ENCODE measurements at places on chromosomes 16 and 17.

- no peak for DNase-seq
Measured at GRCh38 chr16:363110-363765, 7.1 kb downstream of the MRPL28 start.

- DNase-seq: no peak
Measured at GRCh38 chr16:66529475-66529874, 20.4 kb downstream of the TK2 start.

GRCh38 chr16:51540259-51540658, 389.2 kb upstream of the SALL1 start:
- peak; percentile 49 for DNase-seq

DNA sequence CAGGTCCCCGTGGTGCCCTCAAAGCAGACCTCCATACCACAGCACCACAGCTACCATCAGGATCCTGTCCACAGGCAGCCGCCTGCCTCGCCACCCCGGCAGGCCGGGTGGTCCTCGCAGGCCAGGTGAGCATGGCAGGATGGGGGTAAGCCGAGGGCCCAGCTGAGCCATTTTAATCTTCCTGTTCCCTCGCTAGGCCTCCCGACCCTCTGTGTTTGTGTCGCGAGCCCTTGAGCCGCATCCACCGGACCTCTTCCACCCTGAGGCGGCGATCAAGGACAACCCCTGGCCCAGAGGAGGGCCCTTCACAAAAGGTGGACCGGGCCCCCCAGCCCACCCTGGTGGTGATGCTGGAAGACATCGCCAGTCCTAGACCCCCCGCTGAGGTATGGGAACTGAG, 2.0 kb downstream of the PRR14 start:
- DNase-seq: no peak

- no peak for DNase-seq
Measured at GRCh38 chr17:61209106-61209439, 190.6 kb upstream of the TBX2 start.

- DNase-seq: no peak
Measured at GRCh38 chr16:52643006-52643405, 96.1 kb upstream of the TOX3 start.

DNA sequence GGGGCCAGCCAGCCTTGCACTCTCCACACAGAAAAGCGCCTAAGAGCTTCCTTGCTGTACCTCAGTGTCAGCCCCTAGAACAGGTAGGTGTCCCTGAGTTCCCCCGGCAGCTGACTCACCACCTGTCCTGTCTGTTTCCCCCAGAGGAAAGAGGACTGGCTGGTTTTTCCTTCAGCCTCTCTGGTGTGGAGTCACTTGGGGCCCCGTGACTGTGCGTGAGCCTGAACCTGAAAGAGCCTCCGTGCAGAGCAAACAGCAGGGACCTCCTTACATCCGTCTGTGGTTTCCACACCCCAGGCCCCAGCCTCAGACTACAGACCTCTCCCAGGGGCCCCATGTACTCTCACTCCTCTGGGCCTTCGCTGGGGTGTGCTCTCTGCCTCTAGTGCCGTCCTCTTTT, 87.8 kb downstream of the GNAO1 start:
- DNase-seq: no peak

DNA sequence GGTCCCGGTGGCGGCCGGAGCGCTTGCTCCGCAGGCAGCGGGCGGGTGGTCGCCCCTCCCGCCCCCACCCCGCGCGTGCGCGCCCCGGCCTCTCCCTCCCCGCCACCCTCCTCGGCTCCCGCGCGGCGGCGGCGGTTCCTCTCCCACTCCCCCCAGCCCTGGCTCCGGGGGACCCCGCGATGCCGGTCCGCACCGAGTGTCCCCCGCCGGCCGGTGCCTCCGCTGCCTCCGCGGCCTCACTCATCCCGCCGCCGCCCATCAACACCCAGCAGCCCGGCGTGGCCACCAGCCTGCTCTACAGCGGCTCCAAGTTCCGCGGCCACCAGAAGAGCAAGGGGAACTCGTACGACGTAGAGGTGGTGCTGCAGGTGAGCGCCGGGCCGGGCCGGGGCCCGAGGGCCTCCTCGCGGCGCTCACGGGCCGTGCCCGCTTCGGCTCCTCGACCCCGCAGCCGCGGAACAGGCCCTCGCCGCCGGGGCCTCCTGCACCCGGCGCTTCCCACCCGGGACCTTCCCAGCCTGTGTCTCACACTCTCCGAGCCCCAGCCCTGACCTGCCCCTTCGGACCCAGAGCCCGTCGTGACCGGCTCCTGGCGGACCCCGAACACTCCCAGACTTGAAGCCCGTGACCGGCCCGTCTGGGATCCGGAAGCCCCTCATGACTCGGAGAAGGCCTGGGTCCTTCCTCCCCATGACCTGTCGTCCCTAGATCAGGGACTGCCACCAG, 490 bp downstream of the GID4 start:
- DNase-seq: no peak

GRCh38 chr17:42848093-42848492, 2.9 kb upstream of the AOC3 start:
- no peak for DNase-seq

DNA sequence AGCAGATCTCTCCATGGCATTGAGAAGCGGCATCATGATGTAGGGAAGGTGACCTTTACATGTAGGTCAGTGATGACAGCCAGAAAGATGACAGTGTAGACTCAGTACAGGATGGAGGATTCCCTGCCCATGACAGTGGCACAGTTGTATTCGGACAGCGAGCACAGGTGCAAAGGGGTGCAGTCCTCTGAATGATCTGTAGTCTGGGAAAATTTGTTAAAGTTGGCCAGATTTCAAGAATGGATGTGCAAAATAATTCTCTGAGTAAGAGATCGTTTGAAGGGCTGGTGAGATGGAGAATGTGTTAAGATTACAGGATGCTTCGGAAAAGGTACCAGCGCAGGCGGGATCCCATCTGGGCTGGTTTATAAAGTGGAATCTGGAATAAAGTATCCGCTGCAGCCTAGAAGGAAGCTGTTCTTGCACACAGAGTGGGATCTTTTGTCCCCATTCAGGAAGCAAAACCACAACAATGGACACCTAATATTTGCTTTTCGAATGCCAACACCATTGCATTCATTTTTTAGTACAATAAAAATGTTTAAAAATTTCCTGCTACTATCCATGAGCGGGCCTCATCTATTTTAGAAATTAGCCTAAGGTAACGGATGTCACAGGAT, 101.2 kb downstream of the RPTOR start:
- DNase-seq: no peak

GRCh38 chr17:57855391-57856035, 5.7 kb upstream of the MRPS23 start:
- no peak for DNase-seq

DNA sequence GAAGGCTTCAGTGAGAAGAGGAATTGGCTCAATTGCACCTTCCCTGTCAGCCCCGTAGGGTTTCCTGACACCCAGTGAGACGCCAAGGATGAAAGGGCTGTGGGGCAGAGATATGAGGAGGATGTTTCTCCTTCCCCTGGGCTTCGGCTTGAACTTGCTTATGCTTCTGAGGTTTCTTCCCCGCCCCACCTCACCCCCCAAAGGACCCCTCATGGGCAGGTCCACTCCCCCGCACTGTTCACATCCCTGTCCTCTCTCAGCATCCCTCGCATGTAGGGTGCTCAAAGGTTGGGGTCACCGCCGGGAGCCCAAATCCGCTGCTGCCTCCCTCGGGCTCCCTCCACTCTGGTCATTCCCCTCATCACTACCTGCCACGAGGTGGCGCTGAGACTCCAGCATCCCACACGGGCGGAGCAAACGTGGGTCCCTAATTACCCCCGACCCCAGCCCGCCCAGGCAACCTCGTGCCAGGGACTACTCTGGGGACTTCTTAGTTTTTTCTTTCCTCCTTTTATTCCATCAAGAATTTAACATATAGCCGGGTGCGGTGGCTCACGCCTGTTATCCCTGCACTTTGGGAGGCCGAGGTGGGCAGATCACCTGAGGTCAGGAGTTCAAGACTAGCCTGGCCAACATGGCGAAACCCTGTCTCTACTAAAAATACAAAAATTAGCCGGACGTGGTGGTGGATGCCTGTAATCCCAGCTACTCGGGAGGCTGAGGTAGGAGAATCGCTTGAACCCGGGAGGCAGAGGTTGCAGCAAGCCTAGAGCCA, 3.3 kb upstream of the TRARG1 start:
- DNase-seq: peak; percentile 51

- peak; percentile 52 for DNase-seq
Measured at GRCh38 chr16:3961449-3961849, 80.9 kb upstream of the CREBBP start.

GRCh38 chr16:31256466-31256865, 3.3 kb upstream of the ITGAM start:
- DNase-seq: no peak

- no peak for DNase-seq
Measured at GRCh38 chr16:53087101-53087500, 32.3 kb downstream of the CHD9 start.
